M059J (cell line): ENCODE measurements at places on chromosomes 13 and 19. TPM values are rescaled to one million over a fixed set of nuclear protein-coding genes. Genes with fewer than 3 reads are reported as not detected.

DNA sequence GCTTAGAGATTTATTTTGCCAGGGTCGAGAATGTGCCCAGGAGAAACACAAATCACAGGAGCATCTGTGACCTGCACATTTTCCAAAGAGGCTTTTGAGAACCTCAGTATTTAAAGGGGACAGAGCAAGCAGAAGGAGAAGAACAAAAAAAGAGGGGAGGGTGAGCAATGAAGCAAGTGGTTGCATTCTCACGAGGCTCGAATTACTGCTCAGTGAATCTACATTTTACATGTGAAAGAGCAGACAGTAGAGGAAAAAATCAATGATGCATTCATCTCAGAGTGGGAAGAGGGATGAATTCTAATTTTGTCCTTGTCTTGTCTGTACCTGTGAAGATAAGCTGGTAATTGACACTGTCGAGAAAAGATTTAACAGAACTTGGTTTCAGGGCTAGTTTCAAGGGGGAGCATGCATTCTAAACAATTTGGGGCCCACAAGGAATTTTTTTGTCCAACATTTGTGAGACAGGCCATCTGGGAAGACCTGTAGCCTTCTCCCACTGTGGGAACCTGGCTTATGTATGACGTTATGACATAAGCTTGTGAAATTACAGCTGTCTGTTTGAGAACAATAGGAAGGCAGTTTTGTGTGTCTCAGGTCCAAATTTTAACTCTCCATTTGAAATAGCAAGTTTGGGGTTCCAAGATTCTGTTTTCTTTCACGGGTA lies 855.1 kb downstream of the SLITRK5 start:
- DNase-seq, result no peak

- no peak for DNase-seq
These were observed 383.1 kb downstream of the DLEU7 start for GRCh38 chr13:50460358-50460757.

The GARIN5A gene
- total RNA-seq, result 0.20 and 1.1 TPM in 2 replicates

The SHC2 gene
- total RNA-seq, result 0.05 TPM in 1 of 2 replicates, not detected in the other

DNA sequence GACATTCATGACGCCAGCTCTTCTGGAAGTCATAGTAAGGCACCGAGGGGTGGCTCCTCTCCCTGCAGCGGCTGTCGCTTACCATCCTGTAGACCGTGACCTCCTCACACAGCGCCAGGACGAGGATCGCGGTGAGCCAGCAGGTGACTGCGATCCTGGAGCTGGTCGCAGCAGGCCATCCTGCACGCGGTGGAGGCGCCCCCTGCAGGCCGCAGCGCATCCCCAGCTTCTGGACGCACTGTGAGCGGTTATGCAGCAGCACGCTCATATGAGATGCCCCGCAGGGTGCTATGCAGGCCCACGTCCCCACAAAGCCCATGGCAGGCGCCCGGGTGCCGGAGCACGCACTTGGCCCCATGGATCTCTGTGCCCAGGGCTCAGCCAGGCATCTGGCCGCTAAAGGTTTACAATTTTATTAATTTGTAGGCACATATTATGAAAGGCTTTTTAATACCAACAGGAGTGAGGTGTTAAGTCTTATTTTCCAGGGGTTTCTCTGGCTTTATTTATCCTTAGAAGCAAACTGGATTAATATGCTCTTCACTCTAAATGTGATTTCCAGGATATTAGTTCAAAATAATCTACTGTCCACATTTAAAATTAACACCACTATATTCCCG lies 35.6 kb upstream of the PSPC1 start:
- DNase-seq, result no peak

DNA sequence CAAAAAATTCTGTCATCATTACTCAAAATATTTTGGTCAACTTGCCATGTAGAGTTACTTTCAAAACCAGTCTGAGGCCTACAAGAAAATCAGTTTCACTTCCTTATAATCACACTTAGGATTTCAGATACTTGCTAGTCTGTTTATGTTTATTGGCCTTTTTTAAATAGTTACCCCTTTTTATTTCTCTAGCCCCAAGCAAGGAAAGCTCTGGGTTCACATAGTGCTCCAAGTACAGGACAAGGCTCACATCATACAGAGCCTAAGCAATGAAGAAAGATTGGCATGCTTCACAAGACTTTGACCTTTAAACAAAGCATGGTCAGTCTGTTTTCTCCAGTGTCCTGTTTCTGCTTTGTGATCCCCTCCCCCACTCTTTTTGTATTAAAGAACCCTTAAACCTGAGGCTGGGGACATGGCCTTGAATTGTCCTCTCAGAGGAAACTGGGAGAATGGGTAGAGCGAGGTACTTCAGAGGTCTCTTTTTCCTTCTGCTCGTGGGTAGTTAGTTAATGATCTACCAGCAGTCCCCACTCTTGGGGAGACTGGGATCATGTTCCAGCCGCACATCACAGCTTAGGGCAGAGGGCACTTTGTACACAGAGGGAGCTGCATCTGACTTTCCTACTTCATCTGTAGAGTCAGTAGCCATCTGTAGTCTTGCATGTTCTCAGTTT lies 30.7 kb downstream of the CEACAM1 start:
- no peak for DNase-seq

The COX7A1 gene
- not detected in 2 replicates for total RNA-seq

DNA sequence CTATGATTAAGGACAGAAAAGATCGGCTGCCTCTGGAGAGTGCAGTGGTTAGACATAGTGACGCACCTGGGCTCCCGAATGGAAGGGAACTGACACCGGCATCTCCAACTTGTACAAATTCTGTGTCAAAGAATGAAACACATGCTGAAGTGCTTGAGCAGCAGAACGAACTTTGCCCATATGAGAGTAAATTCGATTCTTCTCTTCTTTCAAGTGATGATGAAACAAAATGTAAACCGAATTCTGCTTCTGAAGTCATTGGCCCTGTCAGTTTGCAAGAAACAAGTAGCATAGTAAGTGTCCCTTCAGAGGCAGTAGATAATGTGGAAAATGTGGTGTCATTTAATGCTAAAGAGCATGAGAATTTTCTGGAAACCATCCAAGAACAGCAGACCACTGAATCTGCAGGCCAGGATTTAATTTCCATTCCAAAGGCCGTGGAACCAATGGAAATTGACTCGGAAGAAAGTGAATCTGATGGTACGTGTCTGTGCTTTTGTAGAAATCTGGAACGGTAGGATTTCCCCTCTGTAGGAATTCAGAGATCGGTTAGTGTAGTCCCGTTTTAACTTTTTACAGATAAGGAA lies 16.9 kb downstream of the ERCC5 start:
- no peak for DNase-seq

- peak; percentile 13 for DNase-seq
These were observed 61.6 kb upstream of the MED4 start for GRCh38 chr13:48156466-48156865.

The CEACAM3 gene
- not detected in 2 replicates for total RNA-seq
